ENCODE measurements at places on chromosomes 16 and 17.

GRCh38 chr17:45730192-45730591 is 53.9 kb upstream of the CRHR1 start:
- no peak for DNase-seq

DNA sequence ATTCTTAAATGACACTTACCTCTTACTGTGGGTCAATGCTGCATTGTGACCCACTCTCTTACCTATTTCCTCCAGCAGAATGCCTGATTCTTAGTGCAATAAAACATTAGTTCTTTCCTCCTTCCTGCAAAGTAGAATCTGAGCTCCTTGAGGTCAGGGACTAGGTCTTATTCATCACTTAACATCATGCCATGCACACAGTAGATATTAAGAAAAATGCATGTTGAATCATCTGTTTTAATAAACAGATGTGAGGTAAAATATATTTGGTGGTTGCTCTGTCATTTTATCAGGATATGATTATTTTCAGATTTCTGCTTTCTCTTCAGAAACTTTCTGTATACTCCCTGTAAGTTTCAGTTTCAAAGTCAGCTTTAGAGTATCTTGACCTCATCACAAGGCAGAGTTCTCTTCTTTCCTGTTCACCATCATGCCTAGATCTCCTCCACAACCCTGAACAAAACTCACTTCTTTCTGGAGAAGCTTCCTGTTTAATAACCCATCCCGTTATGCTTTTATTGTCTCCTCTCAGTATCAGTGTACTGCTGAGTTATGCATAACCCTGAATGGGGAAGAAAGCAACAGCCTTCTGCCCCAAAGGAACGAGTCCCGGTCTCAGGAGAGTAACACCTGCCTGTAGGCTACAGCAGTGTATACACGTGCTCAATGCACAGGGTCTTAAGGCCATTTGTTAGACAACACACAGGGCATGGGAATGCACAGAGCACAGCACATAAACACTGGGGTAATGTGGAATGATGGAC is 30.3 kb upstream of the SUPT4H1 start:
- DNase-seq: no peak

DNA sequence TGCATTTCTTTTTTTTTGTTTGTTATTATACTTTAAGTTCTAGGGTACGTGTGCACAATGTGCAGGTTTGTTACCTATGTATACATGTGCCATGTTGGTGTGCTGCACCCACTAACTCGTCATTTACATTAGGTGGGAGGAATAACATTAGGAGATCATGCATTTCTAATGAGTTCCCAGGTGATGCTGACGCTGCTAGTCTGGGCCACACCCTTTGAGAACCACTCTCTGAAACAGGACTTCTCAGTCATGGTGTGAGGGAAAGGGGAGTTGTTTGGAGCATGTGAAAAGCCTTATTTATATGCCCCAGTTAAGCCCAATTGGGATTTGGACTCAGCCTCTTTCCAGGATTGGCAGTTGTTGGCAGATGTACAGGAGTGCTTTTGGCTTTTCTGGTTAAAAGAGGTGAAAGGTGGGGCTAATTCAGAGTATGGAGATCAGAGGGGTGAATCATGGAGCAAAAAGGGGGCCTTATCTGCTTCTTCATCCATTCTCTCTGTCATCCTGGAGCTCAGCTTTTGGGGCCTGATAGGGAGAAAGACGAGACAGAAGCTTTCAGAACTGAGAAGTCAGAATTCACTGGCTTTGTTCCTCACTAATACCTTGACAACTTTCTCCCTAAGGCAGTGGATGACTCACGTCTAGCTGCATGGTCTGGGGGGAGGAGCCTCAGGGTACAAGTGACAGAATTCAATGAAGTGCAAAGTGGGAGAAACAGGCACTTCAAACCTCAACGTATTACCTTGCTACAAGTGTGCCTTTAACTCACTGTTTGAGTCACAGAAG is 180.0 kb upstream of the CACNG3 start:
- no peak for DNase-seq

DNA sequence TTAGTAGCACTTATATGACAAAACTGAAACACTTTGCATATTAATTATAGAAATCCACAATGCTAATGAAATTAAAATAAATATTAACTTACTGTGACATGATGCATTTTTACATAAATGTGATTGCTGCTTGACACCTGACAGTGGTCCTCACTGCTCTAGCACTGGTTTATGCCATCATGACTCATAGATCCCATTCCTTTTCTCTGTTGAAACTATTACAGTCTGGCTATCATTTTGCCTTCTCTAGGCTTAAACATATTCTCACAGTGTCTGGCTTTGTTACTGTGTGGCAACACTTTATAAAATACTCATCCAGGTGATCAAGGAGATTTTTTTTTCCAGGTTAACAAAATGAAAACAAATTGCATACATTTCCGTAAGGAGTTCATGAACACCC is 108.0 kb downstream of the MRTFB start:
- no peak for DNase-seq

GRCh38 chr17:29715680-29716079 is 93.0 kb upstream of the CORO6 start:
- DNase-seq: no peak

DNA sequence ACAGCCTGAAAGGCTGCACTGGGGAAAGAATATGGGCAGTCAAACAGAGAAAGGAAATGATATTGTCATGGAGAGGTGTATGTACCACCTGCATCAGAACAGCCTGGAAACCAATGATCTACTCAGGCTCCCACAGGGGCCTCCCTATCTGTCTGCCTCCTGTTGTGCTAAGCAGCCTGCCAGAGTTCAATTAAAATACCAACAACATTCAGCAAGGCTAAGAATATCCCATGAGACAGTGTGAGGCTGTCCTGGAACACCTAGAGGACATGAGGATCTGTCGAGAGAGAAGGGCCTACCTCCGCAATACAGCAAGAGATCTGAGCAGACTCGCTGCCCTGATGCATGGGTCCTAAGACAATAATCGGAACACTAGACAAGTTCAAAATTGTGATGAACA is 8.4 kb downstream of the FXR2 start:
- DNase-seq: no peak

GRCh38 chr16:87297407-87297806 is 19.8 kb downstream of the C16orf95 start:
- DNase-seq: no peak

GRCh38 chr17:9115214-9116191 is 94.2 kb downstream of the NTN1 start:
- DNase-seq: no peak

- no peak for DNase-seq
Observed at GRCh38 chr16:68740628-68741346, 3.7 kb downstream of the CDH1 start.

DNA sequence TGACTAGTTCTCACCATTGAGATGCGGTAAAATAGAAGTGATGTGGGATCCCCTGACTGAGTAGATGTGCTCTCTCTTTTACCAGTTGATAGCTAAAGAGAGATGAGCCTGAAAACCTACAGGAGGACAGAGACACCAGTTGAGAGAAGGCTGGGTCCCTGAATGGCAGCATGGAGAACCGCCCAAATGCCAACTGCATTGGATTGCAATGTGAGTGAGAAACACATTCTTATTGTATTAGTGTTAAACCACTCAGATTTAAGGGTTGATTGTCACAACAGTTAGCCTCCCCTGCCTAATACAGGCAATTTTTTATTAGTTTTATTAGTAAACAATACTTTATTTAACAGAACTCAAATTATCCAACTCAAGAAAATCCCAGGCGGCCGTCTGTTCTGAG is 61.2 kb downstream of the SPACA3 start:
- no peak for DNase-seq

- no peak for DNase-seq
Observed at GRCh38 chr17:80917716-80918560, 73.7 kb upstream of the CHMP6 start.

- no peak for DNase-seq
Observed at GRCh38 chr16:86994651-86995171, 322.5 kb downstream of the C16orf95 start.

DNA sequence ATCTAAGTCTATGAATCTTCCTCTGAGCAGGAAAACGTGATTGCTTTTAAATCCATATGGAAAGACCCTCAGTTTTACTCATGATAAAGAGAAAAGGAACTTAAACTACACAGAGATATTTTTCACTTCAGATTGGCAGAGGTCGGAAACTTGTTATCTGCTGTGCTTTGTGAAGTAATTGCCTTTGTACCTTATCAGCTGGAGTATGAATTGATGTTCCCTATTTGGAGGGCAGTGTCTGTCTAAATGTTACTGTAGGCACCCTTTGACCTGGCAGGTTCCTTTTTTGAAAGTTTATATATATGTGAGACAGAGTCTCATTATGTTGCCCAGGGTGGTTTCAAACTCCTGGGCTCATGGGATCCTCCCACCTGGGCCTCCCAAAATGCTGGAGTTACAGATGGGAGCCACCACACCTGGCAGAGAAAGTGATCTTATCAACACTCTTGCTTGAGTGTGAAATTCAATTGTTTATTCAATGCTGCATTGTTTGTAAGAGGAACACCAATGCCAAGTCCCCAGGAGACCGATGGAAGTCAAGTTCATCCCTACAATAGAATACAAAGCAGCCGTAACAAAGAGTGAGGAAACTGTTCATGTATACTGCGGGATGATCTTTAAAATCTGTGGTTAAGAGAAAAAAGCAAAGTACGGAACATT is 52.3 kb downstream of the ABCC1 start:
- no peak for DNase-seq

GRCh38 chr17:46773676-46774075 is 44.8 kb downstream of the WNT3 start:
- DNase-seq: no peak

DNA sequence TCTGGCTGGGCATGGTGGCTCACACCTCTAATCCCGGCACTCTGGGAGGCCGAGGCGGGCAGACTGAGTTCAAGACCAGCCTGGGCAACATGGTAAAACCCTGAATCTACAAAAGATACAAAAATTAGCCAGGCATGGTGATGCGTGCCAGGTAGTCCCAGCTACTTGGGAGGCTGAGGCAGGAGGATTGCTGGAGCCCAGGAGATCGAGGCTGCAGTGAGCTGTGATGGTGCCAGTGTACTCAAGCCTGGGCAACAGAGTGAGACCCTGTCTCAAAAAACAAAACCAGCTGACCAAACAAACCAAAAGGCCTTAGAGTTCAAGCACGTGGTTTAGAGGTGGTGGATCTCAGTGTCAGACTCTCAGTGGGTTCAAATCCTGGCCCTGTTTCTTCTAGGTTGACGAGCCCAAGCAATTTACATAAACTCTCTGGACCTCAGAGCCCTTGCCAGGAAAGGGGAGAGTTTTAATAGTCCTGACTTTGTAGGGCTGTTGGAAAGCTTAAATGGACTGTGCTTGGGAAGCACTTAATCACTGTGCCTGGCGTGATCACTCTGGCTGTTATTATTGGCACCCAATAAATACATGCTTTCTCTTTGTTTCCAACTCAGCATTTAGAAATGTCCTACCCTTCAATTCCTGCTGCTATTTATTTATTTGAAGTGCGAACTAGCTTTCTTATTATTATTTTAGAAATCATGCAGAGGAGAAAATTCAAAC is 44.7 kb downstream of the ABCC1 start:
- no peak for DNase-seq

DNA sequence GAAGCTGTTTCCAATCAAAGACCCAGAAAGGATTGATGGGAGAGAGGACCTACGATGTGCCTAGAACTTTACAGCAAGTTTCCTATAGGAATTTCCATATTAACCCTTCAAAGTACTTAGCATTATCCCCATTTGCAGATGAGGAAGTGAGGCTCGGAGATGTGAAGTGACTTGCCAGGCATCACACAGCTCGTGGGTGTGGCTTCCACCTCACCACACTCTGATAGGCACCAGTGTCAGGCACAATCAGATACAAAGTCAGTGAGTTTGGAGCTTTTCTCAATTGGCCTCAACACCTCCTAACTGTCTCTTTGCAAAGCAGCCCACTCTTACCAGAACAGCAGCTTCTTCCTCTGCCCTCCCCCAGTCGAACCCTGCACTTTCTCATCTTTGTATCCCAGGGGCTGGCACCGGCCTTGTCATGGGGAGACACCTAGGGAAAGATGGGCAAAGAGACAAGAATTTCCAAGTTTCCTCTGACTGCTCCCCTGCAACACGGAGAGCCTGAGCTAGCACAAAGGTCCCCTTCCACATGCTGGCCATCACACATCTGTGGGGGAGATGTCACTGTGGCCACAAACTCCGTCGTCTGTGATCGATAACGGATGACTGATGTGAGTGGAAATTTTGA is 37.4 kb upstream of the CCL1 start:
- DNase-seq: no peak

GRCh38 chr16:67013823-67014633 is 14.9 kb upstream of the CBFB start:
- no peak for DNase-seq

DNA sequence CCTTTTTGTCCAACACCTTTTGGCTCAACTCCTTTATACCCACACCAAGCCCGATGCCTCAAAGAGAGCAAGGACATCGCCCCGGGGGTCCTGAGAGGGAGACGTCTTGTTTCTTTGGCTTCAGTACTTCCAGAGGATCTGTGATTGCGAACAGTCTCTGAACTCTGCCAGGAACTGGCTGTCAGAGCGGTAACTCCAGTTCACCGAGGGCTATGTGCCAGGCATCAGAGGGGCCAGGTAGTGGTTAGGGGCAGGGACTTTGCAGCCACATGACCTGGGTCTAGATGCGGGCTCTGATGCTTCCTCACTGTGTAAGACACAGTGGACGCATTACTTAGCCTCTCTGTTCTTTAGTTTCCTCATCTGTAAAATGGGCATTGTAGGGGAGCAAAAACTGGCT is 21.6 kb downstream of the LLGL2 start:
- DNase-seq: no peak

DNA sequence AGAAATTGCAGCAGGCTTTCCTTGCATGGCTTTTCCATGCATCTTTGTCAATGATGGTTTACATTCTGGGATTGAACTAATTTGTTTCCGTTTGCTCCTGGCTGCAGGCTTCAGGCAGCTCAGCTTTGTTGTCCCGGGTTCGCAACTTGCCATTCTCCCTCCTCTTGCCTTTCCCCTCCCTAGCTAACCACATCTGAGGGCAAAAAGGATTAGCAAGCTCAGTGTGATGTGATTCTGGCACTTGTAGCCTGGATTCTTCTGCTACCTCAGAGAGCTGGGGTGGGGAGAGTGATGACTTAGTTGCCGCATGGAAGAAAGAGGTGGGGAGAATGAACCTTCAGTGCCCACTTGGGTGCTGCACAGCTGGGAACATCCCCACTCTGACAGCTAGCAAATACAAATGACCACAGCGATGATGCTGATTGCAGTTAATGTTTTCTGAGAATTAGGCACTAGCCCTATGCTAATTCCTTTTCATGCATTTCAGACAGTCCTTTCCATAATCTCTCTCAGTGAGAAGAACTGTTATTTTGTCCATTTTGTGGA is 120.2 kb upstream of the SALL1 start:
- DNase-seq: no peak

- no peak for DNase-seq
Observed at GRCh38 chr17:36545077-36545464, 352 bp downstream of the GGNBP2 start.

DNA sequence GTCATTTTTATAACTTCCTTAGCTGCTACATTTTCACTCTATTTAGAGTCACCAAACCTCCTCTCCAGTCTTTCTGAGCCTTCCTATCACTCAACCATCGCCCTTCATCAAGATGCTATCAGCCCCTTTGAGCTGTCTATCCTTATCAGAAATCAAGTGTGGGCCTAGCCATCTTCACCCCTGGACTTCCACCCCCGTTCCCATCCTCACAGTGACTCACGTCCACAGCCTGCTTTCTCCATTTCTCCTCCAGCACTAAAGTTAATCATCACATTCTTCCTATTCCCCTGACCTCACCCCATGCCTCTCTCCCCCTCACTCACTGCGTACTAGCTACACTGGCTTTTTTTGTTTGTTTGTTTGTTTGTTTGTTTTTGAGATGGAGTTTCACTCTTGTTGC is 2.4 kb upstream of the TEKT3 start:
- DNase-seq: no peak

- DNase-seq: no peak
Observed at GRCh38 chr17:72717676-72718075, 374.8 kb downstream of the SLC39A11 start.

Data from cerebellar nuclear complex (tissue), 1 donor.